Spleen (tissue), 13 donors: ENCODE measurements at places on chromosomes 12 and 14. TPM values are rescaled to one million over a fixed set of nuclear protein-coding genes. Genes with fewer than 3 reads are reported as not detected.
A peak's percentile ranks its signal among the peaks of the same experiment; 100 is the strongest.

DNA sequence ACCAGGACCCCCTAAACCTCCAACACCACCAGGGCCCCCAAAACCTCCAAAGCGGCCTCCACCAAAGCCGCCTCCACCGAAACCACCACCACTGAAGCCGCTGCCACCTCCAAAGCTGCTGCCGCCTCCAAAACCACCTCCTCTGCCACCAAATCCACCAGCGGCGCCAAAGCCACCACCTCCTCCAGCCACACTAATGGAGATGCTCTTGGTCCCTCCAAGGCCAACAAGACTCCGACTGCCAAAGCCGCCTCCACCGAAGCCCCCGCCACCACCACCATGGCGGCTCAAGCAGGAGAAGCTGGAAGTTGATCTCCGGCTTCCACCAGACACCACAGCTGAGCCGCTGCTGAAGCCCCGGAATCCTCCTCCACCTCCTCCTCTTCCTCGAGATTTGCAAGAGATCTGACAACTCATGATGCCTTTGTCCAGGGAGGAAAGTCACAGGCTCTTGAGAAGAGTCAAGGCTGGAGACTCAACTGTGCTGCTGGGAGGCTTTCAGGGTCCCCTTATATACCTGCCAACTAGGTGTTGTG is at the start of gene KRT2:
Gene KRT2 (minus strand): TSS at position 486 of the 536 bp plus-strand sequence. CDS start 69 bp downstream, at position 417.
- no peaks in the 10 kb centered on the region for H3K4me1 ChIP-seq
- H3K27me3 ChIP-seq = no peaks in the 10 kb centered on the region
- peak; percentile 54 for DNase-seq
- H3K4me3 ChIP-seq = no peak within 1 kb of the TSS
- no peaks in the 10 kb centered on the region for H3K36me3 ChIP-seq
- H3K27ac ChIP-seq = no peak within 1 kb of the TSS

DNA sequence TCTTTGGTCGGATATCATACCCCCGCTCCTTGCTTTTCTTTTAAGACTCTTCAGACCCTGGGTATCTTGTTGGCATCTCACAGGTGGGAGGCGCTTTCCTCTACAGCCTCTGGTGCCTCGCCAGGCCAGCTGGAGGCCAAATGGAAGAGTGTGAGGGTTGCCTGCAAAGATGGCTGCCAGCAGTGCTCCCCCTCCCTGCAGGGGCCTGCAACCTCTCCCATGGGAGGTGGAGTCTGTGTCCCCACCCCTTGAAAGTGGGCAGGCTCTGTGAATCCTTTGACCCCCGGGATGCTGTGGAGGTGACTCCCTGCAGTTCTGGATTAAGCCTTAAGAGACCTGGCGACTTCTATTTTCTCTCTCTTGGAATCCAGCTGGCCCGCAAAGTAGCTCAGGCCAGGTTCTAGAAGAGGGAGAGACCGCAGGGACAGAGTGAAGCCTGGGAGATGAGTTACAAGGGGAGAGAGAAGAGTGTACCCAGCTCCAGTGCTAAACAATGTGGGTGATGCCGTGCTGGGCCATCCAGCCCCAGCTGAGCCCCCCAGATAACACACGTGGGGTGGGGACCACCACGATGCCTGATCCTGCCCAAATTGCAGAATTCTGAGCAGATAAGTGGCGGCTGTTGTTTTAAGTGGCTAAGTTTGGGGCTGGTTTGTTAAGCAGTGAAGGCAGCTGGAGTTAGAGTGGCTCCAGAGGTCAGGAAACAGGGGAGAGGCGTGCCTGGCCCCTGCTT is 37.9 kb upstream of the NCOR2 start:
- no peak overlapping the region for H3K4me3 ChIP-seq
- no peaks in the 10 kb centered on the region for H3K36me3 ChIP-seq
- H3K4me1 ChIP-seq = peaks cover 25% of the 10 kb centered on the region
- peaks cover 12% of the 10 kb centered on the region for H3K27me3 ChIP-seq
- no peak for DNase-seq

GRCh38 chr14:90797919-90798318 is 18.3 kb downstream of the TTC7B start:
- DNase-seq = no peak
- peak overlapping the region; percentile 74 for H3K27ac ChIP-seq
- H3K27me3 ChIP-seq = no peaks in the 10 kb centered on the region
- H3K4me3 ChIP-seq = no peak overlapping the region
- no peaks in the 10 kb centered on the region for H3K36me3 ChIP-seq
- H3K4me1 ChIP-seq = peaks cover 54% of the 10 kb centered on the region

DNA sequence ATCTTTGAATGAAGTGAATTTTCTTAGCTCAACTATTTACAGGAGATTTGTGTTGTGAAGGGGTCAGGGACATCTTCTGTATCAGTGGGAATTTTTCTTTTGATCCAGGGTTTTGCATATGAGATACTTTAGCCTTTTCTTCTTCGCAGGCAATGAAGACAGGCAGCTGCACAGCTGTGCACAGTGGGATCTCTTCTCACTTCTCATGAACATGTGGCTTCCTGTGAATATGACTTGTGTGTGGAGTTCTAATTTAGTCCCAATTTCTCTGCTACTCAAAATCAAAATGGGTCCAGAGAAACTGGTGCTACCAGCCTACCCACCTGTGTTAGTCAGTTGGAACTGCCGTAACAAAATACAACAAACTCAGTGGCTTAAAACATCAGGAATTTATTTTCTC is 37.8 kb downstream of the ARF6 start:
- peak overlapping the region; percentile 16 for H3K27ac ChIP-seq
- no peak for DNase-seq
- no peaks in the 10 kb centered on the region for H3K27me3 ChIP-seq
- no peak overlapping the region for H3K4me3 ChIP-seq
- peaks cover 34% of the 10 kb centered on the region for H3K4me1 ChIP-seq

- H3K4me3 ChIP-seq = no peak overlapping the region
- peaks cover 8% of the 10 kb centered on the region for H3K36me3 ChIP-seq
- H3K27me3 ChIP-seq = no peaks in the 10 kb centered on the region
- no peak overlapping the region for H3K27ac ChIP-seq
- H3K4me1 ChIP-seq = no peaks in the 10 kb centered on the region
Measured at GRCh38 chr14:105430042-105430441, 10.4 kb downstream of the MTA1 start.

DNA sequence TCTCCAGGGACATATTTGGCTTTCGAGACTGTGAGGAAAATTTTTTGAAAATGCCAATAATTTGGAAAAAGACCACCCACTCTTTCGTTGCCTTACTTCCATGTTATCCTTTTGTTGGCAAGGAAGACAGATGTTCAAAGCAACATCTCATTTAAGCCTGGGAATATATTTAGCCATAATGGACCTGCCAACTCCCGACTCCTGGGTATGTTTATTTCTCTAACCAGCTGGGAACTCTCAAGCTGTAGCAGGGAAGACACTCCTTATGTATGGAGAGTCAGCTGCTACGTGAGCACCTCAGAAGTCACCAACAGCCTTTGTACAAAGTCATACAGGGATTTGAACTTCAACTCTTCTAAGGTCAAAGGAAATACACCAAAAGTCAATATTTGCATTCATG is 96.5 kb upstream of the DAAM1 start:
- no peaks in the 10 kb centered on the region for H3K36me3 ChIP-seq
- no peak overlapping the region for H3K27ac ChIP-seq
- H3K27me3 ChIP-seq = no peaks in the 10 kb centered on the region
- H3K4me1 ChIP-seq = no peaks in the 10 kb centered on the region

GRCh38 chr12:10283027-10283426 is 24.6 kb upstream of the KLRD1 start:
- H3K27me3 ChIP-seq = no peaks in the 10 kb centered on the region
- H3K4me1 ChIP-seq = no peaks in the 10 kb centered on the region
- H3K27ac ChIP-seq = peak overlapping the region; percentile 71
- no peak for DNase-seq
- no peak overlapping the region for H3K4me3 ChIP-seq
- no peaks in the 10 kb centered on the region for H3K36me3 ChIP-seq

- H3K4me1 ChIP-seq = peaks cover 88% of the 10 kb centered on the region
- no peaks in the 10 kb centered on the region for H3K27me3 ChIP-seq
- peaks cover 14% of the 10 kb centered on the region for H3K36me3 ChIP-seq
- no peak overlapping the region for H3K4me3 ChIP-seq
- no peak overlapping the region for H3K27ac ChIP-seq
Measured at GRCh38 chr12:54292083-54292930, 8.5 kb downstream of the NFE2 start.

DNA sequence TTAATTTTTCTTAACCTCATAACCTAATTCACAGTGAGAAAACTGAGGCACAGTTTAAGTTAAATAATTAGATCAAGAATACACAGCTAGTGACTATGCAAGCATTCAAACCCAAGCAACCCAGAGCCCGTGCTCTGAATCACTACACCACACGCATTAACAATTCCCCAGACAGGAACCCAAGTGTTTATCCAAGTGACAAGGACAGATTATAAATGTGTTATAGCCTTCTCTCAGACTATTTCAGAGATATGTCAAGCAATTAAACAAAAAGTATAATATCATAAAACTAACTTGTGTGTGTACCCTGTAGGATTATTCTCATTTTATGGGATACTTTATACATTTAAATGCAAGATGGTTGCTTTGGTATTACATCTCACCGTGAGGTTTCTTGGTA is 43.8 kb downstream of the MED13L start:
- DNase-seq = no peak
- no peaks in the 10 kb centered on the region for H3K36me3 ChIP-seq
- no peak overlapping the region for H3K27ac ChIP-seq
- H3K4me3 ChIP-seq = no peak overlapping the region
- peaks cover 64% of the 10 kb centered on the region for H3K4me1 ChIP-seq

GRCh38 chr14:54631016-54631415 is 64.1 kb downstream of the SAMD4A start:
- H3K27ac ChIP-seq = no peak overlapping the region
- H3K4me1 ChIP-seq = peaks cover 45% of the 10 kb centered on the region
- H3K4me3 ChIP-seq = no peak overlapping the region
- DNase-seq = no peak
- H3K27me3 ChIP-seq = no peaks in the 10 kb centered on the region

DNA sequence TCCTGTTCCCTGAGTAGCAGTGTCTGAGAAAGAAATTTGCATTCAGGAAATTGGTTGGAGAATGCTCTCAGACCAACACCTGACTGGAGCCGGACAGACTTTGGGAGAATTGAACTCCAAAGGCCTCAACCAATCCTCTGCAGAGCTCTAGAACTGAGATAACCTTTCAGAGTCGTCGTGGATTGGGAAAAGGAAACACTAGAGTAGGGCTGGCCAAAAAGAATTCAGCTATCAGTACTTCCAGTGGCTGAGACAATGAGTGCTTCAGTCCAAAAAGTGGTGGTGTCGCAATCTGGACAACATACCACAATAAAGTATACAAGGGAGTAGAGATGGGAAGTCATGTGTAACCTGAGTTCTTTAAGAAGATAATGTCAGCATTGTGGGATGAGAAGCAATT is 377.1 kb downstream of the SLC16A7 start:
- no peaks in the 10 kb centered on the region for H3K36me3 ChIP-seq
- H3K4me3 ChIP-seq = no peak overlapping the region
- no peaks in the 10 kb centered on the region for H3K4me1 ChIP-seq
- DNase-seq = no peak
- H3K27me3 ChIP-seq = no peaks in the 10 kb centered on the region

- H3K27ac ChIP-seq = peak overlapping the region; percentile 25
- H3K4me3 ChIP-seq = no peak overlapping the region
- peaks cover 29% of the 10 kb centered on the region for H3K4me1 ChIP-seq
- no peaks in the 10 kb centered on the region for H3K36me3 ChIP-seq
- no peak for DNase-seq
Measured at GRCh38 chr14:68297876-68298468, 478.4 kb downstream of the RAD51B start.

DNA sequence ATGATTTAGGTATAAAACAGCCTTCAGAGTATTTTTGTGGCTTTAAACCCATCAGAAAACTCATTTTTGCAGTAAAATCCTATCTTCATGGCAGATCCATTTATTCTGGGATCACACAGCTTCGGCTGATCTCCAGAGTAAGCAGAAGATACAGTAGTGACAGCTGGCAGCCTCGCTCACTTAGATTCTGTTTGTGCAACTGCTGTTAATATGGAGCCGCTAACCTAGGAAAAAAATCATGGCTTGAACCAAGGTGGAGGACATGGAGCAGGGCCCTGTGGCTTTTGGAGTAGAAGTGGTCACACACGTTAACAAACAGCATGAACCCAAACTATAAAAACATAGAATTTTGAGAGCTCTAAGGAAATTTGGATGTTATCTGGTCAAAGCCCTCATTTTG is 137.2 kb upstream of the ARHGAP5 start:
- no peak for DNase-seq
- H3K27me3 ChIP-seq = no peaks in the 10 kb centered on the region
- peaks cover 9% of the 10 kb centered on the region for H3K4me1 ChIP-seq
- H3K4me3 ChIP-seq = no peak overlapping the region
- no peaks in the 10 kb centered on the region for H3K36me3 ChIP-seq
- H3K27ac ChIP-seq = no peak overlapping the region

DNA sequence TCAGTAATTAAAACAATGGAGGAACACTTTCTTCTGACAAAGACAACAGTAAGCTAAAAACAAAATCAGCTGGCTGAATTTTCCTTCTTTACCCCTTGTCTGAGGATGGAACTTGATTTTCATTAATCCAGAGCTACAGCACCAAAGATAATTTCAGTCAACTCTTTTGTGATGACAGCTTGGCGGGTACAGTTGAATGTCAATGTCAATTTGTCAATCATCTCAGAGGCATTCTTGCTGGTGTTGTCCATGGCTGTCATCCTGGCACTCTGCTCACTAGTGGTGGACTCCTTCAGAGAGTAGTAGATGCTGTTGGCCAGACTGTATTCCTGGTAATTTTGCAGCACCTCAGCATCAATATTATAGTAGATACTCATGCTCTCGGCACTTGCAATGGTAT is 34.4 kb upstream of the BMP4 start:
- no peaks in the 10 kb centered on the region for H3K36me3 ChIP-seq
- no peaks in the 10 kb centered on the region for H3K27me3 ChIP-seq
- no peak overlapping the region for H3K27ac ChIP-seq
- H3K4me1 ChIP-seq = no peaks in the 10 kb centered on the region

DNA sequence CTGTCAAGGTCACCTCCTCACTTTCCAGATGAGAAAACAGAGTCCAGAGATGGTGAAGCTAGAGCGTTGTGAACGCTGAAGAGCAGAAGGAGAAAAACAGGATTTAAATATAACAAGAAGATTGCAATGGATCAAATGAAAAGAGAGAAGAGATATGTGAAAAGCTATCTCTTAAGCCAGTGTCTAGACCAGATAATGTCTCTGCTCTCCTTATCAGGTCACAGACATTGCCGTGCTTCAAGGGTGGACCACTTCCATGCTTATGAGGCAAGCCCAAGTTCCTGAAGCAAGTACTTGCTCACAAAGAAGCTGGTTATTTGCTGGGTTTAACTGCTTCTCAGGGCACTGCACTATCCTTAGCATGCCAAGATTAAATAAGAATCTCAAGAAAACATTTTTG is 31.6 kb upstream of the FRS2 start:
- no peak overlapping the region for H3K4me3 ChIP-seq
- H3K27me3 ChIP-seq = no peaks in the 10 kb centered on the region
- H3K36me3 ChIP-seq = no peaks in the 10 kb centered on the region
- no peak for DNase-seq
- H3K4me1 ChIP-seq = no peaks in the 10 kb centered on the region

DNA sequence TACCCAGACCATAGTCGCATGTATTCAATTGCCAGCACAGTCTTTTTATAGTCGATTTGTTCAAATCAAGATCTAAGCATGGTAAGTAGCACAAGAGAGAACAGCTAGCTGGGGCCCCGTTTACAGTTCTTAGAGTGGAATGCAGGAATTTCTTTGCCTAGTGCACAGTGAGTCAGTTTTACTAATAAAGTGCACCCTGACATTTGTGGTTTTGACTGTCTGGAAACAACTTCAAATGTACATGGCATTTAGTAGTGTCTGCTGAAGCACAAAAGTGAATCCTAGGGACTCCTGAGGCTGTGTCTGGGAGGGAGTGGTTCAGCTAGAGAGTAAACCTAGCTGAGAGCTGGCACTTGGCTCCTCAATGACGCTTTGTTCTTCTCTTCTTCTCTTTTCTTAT is 64.9 kb downstream of the TMX1 start:
- H3K4me3 ChIP-seq = no peak overlapping the region
- no peak for DNase-seq
- no peaks in the 10 kb centered on the region for H3K36me3 ChIP-seq
- no peak overlapping the region for H3K27ac ChIP-seq
- no peaks in the 10 kb centered on the region for H3K4me1 ChIP-seq

BTBD6 gene
- total RNA-seq = 26.8 TPM

DUSP16 gene
- 26.9 TPM for total RNA-seq

KRT86 gene
- not detected for total RNA-seq

KCNMB4 gene
- 1.8 TPM for total RNA-seq
